Mammary epithelial cell (primary cell): ENCODE measurements at places on chromosomes 12 and 14. TPM values are rescaled to one million over a fixed set of nuclear protein-coding genes. Genes with fewer than 3 reads are reported as not detected.

The PTPRO gene
- polyA plus RNA-seq, result 0.08 TPM

The RD3L gene
- polyA plus RNA-seq, result not detected

The HOXC5 gene
- polyA plus RNA-seq, result 0.80 TPM

The DHH gene
- polyA plus RNA-seq, result not detected

The HAL gene
- polyA plus RNA-seq, result 0.24 TPM

GRCh38 chr12:69648476-69648875 lies 37.8 kb upstream of the LRRC10 start:
- DNase-seq, result peak; percentile 80

DNA sequence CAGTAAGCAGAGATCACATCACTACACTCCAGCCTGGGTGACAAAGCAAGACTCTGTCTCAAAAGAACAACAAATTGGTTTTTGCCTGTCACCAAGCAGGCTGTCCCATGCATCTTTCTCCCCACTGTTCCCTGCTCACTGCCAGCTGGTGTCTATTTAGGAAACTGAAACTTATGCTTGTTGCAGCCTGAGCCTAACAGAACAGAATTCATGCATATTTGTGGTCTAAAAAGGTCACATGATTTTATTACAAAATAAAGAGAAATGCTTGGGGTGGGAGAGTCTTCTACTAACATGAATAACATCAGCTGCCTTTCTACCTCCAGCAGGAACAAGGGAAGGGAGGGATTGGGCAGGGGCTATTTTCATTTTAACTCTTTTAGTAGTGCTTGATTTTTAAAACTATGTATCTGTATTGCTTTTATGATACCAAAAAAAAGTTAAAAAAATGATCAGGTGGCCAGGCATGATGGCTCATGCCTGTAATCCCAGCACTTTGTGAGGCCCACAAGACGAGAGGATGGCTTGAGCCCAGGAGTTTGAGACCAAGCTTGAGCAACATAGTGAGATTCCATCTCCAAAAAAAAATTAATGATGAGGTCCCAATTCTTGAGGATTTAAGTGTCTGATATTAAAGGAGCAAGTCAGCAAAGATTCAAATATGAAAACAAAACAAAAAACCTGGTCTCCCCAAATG lies 923 bp downstream of the STAT2 start:
- peak; percentile 83 for DNase-seq

GRCh38 chr12:57738661-57739237 lies at the start of gene AGAP2:
AGAP2 (minus strand) TSS chr12:57738742; CDS start chr12:57738246, 496 bp downstream.
- DNase-seq, result no peak

- DNase-seq, result no peak
Observed at GRCh38 chr12:99598785-99599184, 48.8 kb upstream of the GARIN6 start.

- no peak for DNase-seq
Observed at GRCh38 chr12:131975228-131975627, 25.5 kb downstream of the EP400 start.

GRCh38 chr14:54147282-54147681 lies 190.7 kb upstream of the BMP4 start:
- DNase-seq, result peak; percentile 85

GRCh38 chr12:19694627-19695026 lies 255.3 kb downstream of the AEBP2 start:
- DNase-seq, result no peak

GRCh38 chr12:18146363-18146762 lies 56.4 kb upstream of the RERGL start:
- DNase-seq, result no peak

DNA sequence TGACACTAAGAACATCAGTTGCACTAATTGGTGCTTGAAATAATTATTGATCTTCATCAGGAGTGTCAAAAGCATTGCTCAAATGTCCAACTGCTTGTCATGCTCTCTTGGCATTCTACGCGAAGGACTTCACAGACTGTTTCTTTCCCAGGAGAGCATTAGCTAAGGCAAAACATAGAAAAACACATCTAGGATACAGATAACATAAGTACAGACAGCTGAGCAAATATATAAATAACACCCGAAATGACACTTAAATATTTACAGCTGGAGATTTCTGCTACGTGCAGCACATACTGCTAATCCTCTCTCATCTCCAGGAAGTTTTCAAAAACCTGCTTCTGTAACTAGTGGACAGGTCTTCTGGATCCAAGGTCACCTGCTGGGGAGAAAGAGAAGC lies 120.0 kb upstream of the PRMT8 start:
- DNase-seq, result no peak

DNA sequence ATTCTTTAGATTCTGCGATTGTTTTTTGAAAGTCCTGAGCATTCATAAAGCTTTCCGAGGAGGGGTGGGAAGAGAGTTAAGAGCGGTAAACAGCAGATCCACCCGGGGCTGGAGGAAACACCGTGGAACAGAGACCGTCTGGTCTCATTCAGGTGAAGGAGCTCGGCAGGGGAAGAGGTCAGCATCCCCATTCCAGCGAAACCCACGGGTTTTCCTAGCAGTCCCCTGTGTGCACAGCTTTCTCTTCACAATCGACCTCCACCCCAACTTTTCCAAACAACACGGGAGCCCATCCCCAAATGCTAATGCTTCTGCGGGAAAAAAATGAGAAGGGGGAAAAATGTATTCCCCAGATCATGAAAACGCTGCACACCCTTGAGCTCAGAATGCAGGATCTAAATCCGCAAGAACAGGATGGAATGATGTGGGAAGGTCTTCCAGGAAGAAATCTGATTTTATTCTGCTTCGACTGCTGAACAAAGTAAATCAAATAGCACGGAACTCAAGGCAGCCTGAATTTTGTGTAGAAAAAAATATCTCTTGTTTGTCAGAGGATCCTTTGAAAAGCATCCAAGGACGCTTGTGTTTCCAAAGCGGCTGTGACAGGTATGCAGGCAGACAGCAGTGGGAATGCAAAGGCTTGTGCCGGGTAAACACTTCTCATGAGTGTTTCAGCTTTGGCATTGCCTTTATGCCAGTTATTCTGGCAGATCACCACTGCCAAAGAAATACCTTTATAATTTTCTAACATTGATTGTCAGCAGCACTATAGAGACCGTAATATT lies 128.8 kb downstream of the NDUFA12 start:
- DNase-seq, result no peak

DNA sequence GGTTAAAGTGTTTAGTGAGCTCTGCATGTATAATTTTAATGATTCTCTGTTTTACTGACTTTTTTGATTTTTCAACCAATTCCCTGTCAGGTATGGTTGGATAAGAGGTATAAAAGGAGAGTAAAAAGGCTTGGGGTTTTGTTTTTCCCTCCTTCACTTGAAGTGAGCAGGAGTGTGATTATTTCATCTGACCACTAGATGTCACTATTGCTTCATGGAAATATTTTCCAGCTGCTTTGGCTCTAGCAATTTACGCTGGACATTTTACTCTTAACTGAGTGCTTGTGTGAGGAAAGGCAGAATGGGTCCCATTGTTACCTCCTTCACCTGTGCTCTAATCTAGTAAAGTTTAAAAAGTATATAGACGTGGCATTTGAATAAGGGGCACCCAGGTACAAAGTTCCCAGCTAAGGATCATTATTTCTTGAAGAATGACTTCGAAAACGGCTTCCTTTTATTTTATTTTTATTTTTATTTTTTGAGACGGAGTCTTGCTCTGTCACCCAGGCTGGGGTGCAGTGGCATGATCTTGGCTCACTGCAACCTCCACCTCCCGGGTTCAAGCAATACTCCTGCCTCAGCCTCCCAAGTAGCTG lies 66.5 kb downstream of the TBC1D30 start:
- peak; percentile 33 for DNase-seq

DNA sequence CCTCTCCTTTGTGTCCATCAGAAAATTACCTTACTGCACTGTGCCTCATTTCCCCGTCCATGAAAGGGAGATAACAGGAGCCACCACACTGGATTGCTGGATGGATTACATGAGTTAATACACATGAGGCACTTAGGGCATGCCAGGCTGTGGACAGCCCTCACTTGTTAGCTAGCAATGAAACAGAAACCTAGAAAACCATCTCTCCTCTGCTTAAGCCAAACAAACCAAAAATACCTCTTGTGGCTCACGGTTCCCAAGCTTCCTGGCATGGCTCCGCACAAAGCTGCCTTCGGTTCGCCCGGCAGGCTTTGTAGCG lies 660 bp upstream of the HCFC2 start:
- DNase-seq, result no peak
